ENCODE measurements at places on chromosomes 4 and X. TPM values are rescaled to one million over a fixed set of nuclear protein-coding genes. Genes with fewer than 3 reads are reported as not detected.

The RTL5 gene
- 23.0 TPM for total RNA-seq

The NMU gene
- 12.8 TPM for total RNA-seq

The BANK1 gene
- total RNA-seq: 0.44 TPM

The GUCY1A1 gene
- total RNA-seq: 0.75 TPM

The ARHGAP24 gene
- 1.5 TPM for total RNA-seq

The PLCXD1 gene
- total RNA-seq: 49.1 TPM

GRCh38 chr4:121096629-121097028 is 24.3 kb upstream of the NDNF start:
- no peaks in the 10 kb centered on the region for H3K36me3 ChIP-seq
- no peaks in the 10 kb centered on the region for H3K27me3 ChIP-seq
- H3K4me3 ChIP-seq: no peak overlapping the region
- no peak for DNase-seq
- no peaks in the 10 kb centered on the region for H3K4me1 ChIP-seq
- H3K27ac ChIP-seq: no peak overlapping the region

DNA sequence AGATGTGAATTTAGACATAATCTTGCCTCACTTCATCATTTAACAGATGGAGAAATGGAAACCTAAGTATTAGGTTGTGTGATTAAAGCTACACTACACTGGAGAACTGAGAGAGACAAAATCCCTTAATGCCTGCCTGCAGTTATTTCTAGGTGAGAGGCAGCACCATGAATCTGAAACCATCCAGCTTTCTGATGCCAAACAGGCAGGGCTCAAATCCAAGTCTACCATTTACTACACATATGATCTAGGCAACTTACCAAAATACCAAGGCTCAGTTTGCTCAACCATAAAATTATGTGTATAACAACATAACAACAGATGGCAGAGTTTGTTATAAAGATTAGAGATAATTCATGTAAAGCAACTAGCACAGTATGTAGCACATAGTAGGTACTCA is 38.7 kb downstream of the GABRA4 start:
- DNase-seq: no peak
- peaks cover 60% of the 10 kb centered on the region for H3K27me3 ChIP-seq
- H3K36me3 ChIP-seq: no peaks in the 10 kb centered on the region

DNA sequence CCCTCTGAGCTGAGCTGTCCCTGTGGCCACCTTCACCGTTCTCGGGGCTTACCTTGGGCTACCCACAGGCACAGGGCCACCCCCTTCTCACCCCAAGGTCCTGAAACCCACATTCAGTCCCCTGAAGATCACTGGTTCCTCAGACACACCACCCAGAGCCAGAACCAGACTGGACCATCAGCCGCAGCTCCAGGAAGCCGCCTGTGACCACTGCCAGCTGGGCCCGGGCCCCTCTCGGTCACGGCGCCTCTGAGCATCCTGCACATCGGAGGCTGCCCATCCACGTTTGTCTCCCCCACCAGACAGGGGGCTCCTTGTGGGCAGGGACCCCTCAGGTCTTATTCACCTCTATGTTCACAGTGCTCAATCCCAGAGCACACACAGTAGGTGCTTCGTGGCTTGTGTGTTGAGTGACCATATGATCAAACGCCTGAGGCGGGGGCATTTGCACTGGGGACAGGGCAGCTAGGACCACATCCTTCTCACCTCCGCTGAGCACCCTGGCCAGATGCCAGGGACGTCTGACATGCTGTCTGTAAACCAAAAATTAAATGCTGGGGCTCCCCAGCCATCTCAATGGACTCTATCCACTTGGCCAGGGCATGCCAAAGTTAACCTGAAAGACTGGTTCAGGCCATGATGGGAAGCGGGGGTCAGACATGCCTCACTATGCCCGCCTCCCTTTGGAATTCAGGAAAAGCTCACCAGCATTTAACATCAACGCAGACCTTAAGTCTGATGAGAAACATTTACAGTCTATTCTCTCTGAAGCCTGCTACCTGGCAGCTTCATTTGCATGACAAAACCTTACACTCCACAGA is 109.4 kb upstream of the AFAP1 start:
- H3K27me3 ChIP-seq: no peaks in the 10 kb centered on the region
- no peaks in the 10 kb centered on the region for H3K36me3 ChIP-seq
- H3K4me1 ChIP-seq: peaks cover 66% of the 10 kb centered on the region
- no peak overlapping the region for H3K27ac ChIP-seq
- DNase-seq: no peak
- no peak overlapping the region for H3K4me3 ChIP-seq

DNA sequence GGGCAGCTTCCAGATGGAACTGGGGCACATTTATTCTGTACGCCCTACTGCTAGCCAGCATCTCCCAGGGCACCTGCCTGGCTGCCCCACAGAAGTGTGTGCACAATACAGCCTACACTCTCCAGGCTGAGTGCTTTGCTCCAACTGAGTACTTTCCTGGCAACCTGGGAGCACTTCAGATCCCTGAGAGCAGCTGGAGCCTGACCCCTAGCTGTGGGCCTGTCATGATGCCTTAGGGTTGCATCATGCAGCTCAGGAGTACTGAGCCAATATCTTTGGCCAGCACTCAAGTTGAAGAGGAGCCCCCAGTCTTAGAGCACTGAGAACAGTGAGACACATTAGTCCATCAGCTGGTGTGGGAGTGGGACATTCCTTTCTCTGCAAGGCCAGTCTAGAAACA is 321.9 kb downstream of the CFAP47 start:
- no peak for DNase-seq
- H3K4me1 ChIP-seq: no peaks in the 10 kb centered on the region
- H3K27ac ChIP-seq: no peak overlapping the region
- no peaks in the 10 kb centered on the region for H3K27me3 ChIP-seq

GRCh38 chr4:144296941-144297340 is 156.4 kb upstream of the GYPA start:
- H3K27ac ChIP-seq: no peak overlapping the region
- DNase-seq: no peak
- H3K4me1 ChIP-seq: no peaks in the 10 kb centered on the region

DNA sequence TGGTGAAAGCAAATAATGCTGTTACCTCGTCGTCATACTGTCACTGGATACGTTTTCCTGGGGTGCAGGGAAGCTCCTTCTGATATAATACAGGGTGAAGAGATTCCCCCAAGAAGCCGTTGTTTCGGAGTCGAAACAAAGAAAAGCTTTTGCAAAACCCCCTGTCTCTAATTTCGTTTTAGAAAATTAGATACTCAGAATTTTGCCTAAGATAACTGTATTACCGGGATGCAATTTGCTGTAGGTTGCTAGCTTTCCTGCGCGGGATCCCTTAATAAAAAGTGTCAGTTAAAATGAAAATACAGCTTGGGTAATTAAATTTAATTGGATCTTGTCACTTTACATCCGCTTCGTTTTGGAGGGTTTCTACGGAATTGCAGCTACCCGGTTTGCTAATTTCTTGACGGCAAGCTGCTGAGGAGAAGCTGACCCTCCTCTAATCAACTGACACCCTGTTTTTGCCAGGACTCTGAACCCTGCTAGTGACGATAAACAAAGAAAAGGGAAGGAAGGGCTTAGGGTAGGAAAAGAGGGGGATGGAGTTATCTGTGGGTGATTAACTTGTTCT is 174.6 kb downstream of the SHOX start:
- no peaks in the 10 kb centered on the region for H3K4me1 ChIP-seq
- no peaks in the 10 kb centered on the region for H3K36me3 ChIP-seq

GRCh38 chr4:86892636-86892960 is 376 bp upstream of the C4orf36 start:
- H3K4me1 ChIP-seq: peaks cover 13% of the 10 kb centered on the region
- peaks cover 2% of the 10 kb centered on the region for H3K36me3 ChIP-seq
- peak overlapping the region; percentile 90 for H3K27ac ChIP-seq
- no peaks in the 10 kb centered on the region for H3K27me3 ChIP-seq

DNA sequence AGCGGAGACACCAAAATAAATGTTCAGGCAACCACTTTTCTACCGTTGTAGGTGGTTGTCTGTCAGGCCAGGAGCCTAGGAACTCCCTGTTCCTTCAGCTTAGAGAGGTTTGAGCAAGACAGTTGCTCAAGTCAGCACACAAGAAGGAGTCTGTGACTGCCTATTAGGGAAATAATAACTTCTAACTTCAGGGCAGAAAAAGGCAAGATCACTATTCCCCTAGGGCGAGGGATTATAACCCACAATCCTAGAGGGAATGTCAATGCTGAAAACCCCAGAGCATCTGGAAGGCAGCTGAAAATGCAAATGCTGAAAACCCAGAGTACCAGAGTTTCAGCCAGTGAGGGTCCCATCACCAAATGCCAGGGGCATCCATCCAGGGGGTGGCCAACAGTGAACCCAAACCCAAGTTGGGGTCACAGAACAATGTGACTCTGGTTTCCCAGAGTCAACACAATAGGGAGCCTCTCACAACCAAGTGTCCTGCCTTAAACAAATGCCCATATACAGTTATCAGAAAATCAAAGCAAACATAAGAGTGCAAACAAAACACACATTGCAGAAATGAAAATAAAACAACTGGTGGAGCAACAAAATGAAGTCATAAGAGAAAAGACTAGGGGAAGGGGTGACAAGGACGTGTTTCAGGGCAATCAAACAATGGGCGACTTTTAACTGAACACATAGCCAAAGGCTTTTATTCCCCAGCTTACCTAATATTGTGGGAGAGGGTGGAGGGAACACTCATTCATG is 27.6 kb downstream of the MORF4L2 start:
- peaks cover 1% of the 10 kb centered on the region for H3K4me1 ChIP-seq
- peaks cover 9% of the 10 kb centered on the region for H3K27me3 ChIP-seq
- no peaks in the 10 kb centered on the region for H3K36me3 ChIP-seq
- no peak overlapping the region for H3K27ac ChIP-seq
- DNase-seq: no peak

GRCh38 chrX:82335772-82336171 is 1133.9 kb downstream of the SH3BGRL start:
- no peaks in the 10 kb centered on the region for H3K27me3 ChIP-seq
- no peak overlapping the region for H3K27ac ChIP-seq
- no peak overlapping the region for H3K4me3 ChIP-seq

DNA sequence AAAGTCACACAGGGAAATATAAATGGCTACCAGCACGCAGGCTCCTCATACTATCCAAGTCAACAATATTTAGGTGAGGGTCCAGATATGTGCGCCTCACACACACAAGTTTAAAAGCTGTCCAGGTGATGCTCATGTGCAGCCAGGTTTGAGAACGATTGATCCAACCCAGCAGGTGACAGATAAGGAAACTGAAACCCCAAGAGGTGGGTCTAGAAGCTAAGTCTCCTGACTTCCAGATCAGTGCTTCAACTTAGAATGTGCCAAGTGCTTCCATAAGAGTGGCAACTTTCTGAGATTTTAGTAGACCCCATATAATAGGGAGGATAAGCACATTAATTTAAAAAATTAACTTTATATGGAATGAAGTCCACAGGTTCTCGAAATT is 54.4 kb upstream of the NAP1L5 start:
- no peak for DNase-seq
- H3K27me3 ChIP-seq: no peaks in the 10 kb centered on the region
- peaks cover 20% of the 10 kb centered on the region for H3K36me3 ChIP-seq

- H3K27me3 ChIP-seq: no peaks in the 10 kb centered on the region
- H3K4me3 ChIP-seq: no peak overlapping the region
- DNase-seq: no peak
- H3K27ac ChIP-seq: no peak overlapping the region
- peaks cover 10% of the 10 kb centered on the region for H3K4me1 ChIP-seq
- no peaks in the 10 kb centered on the region for H3K36me3 ChIP-seq
Observed at GRCh38 chr4:26272654-26273615, 47.9 kb upstream of the RBPJ start.

DNA sequence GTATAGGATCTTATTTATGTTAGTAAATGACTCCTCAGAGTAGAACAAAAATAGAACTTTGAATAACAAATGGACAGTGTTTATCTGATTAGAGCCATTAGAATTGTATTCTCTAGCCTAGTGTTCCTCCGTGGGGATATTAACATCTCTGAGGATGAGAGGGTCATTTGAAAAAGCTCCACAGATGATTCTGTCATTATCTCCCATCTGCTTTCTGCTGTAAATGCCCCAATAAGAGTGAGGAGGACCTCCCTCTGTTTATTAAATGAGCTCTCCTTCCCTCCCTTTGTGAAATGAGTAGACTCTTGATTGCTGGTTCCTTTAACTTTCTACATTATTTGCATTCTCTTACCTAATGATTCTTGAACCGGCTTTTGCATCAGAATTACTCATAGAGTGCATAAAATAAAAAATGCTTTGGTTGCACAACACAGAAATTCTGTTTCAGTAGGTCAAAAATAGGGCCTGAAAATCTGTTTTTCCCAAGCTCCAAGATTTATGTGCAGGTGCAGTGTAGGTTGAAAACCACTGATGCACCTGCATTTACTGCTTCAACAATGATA is 18.0 kb downstream of the GC start:
- no peak overlapping the region for H3K4me3 ChIP-seq
- no peaks in the 10 kb centered on the region for H3K36me3 ChIP-seq
- no peak for DNase-seq
- H3K4me1 ChIP-seq: no peaks in the 10 kb centered on the region
- H3K27ac ChIP-seq: no peak overlapping the region

- H3K4me3 ChIP-seq: no peak overlapping the region
- H3K27me3 ChIP-seq: no peaks in the 10 kb centered on the region
- no peak for DNase-seq
- H3K27ac ChIP-seq: no peak overlapping the region
- H3K36me3 ChIP-seq: no peaks in the 10 kb centered on the region
Observed at GRCh38 chrX:28487818-28488217, 99.4 kb upstream of the IL1RAPL1 start.

GRCh38 chr4:85929961-85930665 is 429.7 kb downstream of the MAPK10 start:
- no peaks in the 10 kb centered on the region for H3K36me3 ChIP-seq
- no peak for DNase-seq
- H3K4me1 ChIP-seq: peaks cover 39% of the 10 kb centered on the region
- no peaks in the 10 kb centered on the region for H3K27me3 ChIP-seq
- peak overlapping the region; percentile 79 for H3K4me3 ChIP-seq

DNA sequence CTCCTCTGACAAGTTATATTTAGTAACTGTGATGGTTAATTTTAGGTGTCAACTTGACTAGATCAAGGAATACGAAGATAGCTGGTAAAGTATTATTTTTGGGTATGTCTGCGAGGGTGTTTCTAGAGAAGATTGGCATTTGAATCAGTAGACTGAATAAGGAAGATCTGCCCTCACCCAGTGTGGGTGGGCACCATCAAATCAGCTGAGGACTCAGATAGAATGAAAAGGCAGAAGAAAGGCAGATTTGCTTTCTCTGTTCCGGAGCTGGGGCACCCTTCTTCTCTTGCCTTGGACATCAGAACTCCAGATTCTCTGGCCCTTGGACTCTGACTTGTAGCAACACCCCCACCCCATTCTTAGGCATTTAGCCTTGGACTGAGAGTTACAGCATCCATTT is 981.6 kb downstream of the CCSER1 start:
- no peak overlapping the region for H3K27ac ChIP-seq
- DNase-seq: no peak
- no peaks in the 10 kb centered on the region for H3K27me3 ChIP-seq
- no peaks in the 10 kb centered on the region for H3K4me1 ChIP-seq
- peaks cover 7% of the 10 kb centered on the region for H3K36me3 ChIP-seq

GRCh38 chr4:186104114-186104889 is at the start of gene FAM149A:
TSS of gene FAM149A (plus strand) at chr4:186104704.
- DNase-seq: no peak
- peaks cover 13% of the 10 kb centered on the region for H3K4me1 ChIP-seq
- H3K36me3 ChIP-seq: no peaks in the 10 kb centered on the region

- peak overlapping the region; percentile 17 for H3K27ac ChIP-seq
- no peaks in the 10 kb centered on the region for H3K27me3 ChIP-seq
- no peaks in the 10 kb centered on the region for H3K36me3 ChIP-seq
- H3K4me1 ChIP-seq: peaks cover 32% of the 10 kb centered on the region
- no peak for DNase-seq
Observed at GRCh38 chr4:162116095-162116779, 47.6 kb downstream of the FSTL5 start.

- no peak within 1 kb of the TSS for H3K4me3 ChIP-seq
- no peak for DNase-seq
- no peak within 1 kb of the TSS for H3K27ac ChIP-seq
- no peaks in the 10 kb centered on the region for H3K27me3 ChIP-seq
- H3K36me3 ChIP-seq: peaks cover 5% of the 10 kb centered on the region
Observed at GRCh38 chrX:154294791-154295574, at the start of gene TEX28. TSS of gene TEX28 (minus strand) at chrX:154295124. CDS start at chrX:154292117, 3,007 bp downstream.

Measured in neural crest cell (in vitro differentiated cells).